ENCODE measurements at places on chromosomes 6 and 20. TPM values are rescaled to one million over a fixed set of nuclear protein-coding genes. Genes with fewer than 3 reads are reported as not detected.

DNA sequence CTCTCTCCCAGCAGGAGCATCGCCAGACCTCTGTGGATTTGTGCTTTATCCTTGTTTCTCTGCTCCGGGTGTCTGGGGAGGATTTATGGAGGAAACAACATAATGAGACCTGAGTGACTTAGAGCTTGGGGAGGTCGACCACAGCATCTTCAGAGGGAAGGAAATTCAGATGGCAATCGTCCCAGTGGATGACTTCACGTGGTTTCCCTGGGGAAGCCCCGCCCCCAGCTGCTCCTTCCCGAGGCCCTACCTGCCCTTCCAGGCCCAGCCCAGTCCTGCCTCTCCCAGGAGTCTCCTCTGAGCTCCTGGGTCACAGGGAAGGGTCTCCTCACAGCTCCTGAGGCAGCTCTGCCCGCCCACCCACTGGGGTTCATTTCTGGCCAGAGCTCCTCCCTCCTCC lies 430.3 kb upstream of the SULF2 start:
- peak; percentile 87 for DNase-seq

DNA sequence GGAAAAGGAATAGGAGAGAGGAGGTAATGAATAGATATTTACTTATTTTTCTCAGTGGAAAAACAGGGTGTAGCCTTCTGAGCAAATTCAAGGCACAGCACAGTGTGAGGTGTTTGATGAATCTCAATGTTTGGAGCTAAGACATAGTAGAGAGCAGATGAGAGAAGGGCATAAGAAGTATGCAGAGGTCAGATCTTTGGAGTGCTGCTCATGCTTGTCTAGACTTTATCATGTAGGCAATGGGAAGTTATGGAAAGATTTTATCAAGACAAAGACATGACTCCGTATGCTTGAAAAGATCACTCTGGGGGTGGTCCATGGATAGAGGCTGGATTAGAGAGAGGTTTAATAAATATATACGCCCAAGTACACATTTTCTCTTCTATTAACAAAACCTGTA lies 217.0 kb upstream of the CNR1 start:
- no peak for DNase-seq

DNA sequence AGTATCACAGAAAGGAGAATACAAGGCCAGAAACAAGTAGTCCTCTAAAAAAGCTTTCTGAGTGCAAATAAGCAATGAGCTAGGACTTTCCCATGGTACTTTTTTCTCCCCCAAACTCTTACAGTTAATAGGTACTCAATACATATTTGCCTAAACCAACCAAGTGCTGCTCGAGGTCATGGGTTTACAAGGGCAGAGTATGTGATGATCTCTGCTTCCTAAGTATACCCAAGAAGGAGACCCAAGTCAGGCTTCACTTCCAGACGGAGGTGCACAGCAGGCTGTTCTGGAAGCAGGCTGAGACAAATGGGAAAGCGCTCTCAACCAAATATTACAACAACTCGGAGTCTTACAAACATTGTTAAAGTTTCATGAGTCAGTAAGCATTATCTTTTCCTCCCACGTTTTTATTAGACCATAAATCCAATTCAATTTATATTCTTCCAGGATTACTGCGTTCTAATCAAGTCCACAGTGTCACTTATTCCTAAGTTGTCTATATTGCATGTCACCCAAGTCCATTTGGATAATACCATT lies 8.1 kb downstream of the FYN start:
- no peak for DNase-seq

- peak; percentile 78 for DNase-seq
Measured at GRCh38 chr20:39081255-39081654, 119.1 kb downstream of the DHX35 start.

DNA sequence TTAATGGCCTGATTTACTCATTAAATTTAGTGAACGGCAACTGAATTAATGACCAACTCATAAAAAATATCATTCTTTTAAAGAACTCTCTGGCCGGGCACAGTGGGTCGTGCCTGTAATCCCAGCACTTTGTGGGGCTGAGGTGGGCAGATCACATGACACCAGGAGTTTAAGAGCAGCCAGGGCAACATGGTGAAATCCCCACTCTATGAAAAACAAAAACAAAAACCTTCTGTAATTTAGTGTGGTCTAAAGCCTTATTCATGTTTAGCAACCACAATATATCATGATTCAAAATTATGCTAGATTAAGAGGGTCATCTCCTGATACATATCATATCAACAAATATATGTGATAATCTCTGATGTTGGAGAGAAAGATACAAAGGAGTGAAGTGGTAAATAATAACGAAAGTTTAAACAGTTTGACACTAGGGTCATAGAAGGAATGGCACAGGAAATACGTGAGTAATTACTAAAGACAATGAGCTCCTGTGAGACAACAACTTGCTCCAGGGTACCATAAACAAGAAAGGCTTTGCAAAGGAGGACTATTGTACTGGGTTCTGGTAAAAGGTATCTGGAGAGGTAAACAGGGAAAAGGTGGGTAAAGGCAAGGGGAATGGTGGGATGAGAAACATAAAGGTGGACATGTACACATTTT lies 5.7 kb downstream of the ELOVL4 start:
- DNase-seq, result peak; percentile 28

DNA sequence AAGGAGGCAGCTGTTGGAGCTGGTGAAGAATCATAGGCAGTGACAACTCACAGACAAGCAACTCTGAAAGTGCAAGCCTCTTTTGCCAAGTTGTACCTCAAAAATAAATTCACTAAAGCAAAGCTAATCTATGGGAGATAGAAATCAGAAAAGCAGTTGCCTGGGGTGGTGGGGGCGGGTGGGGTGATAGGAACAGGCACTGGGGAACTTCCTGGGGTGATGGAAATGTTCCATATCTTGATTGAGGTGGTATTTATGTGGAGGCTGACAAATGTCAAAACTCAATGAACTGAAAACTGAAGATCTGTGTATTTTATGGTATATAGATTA lies 52.4 kb downstream of the ATP9A start:
- DNase-seq, result no peak

DNA sequence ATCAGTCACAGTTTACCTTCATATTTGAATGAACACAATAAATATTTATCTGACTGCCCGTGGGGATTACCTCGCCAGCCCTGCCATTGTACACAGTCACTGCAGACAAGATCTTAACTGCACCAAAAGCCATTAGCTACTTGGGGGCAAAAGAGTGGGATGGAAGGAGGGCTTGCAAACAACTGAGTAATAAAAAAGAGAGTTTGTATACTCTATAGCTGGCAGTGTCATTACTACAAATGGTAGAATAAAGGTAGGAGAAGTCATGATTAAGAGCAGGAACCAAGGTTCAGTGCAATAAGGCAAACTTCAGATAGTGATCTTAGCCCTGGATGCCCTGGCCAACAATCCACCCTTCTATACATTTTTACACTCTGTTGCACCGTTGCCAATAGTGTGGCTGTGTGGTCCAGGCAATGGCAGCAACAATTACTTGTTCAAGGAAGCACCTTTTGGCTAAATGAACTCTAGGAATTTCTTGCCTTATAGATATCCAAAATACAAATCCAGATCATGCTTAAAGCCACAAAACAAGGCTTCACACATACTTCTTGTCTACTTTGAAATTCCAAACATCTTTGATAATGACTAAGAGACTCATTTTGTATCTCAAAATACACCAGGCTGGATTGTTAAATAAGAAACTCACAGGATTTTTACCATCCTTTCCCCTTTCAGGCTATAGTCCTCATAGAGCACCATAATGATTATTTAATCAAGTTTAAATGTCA lies 955.4 kb upstream of the ADGRB3 start:
- DNase-seq, result peak; percentile 68

DNA sequence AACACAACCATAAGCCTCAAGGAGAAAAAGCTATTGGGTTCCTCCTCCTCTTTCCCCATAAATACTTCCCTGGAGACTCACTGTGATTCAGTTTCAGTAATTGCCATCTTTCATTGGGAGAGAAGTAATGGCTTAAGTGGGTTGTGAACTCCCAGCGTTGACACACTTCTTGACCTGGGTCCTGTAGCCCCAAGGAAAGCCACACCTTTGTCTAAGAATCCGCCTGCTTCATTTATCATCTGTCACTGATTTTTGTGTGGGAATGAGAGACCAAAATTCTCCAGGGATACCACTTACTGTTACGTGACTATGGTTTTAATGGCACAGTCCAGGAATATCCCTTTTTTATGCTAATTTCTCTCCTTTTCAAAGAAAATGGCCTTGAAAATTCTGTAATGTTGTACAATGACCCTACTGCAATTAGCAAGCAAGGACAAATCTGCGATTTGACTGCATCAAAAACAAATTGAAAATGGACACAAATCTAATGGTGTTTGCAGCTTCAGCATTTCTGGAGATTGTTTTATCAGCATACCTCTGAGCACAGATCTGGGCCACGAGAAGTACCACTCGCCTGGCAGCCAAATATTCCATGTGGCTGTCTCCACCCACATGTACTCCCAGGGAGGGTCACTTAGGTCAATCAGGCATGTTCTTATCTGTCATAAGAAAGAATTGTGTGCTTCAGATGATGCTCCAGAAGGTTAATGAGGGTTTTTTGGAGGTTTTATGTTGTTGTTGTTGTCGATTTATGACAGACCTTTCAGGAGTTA lies 29.8 kb downstream of the DCBLD1 start:
- peak; percentile 48 for DNase-seq

GRCh38 chr6:20292905-20293304 lies 80.6 kb upstream of the MBOAT1 start:
- no peak for DNase-seq

- DNase-seq, result peak; percentile 24
Measured at GRCh38 chr20:7980332-7981046, 39.1 kb downstream of the TMX4 start.

DNA sequence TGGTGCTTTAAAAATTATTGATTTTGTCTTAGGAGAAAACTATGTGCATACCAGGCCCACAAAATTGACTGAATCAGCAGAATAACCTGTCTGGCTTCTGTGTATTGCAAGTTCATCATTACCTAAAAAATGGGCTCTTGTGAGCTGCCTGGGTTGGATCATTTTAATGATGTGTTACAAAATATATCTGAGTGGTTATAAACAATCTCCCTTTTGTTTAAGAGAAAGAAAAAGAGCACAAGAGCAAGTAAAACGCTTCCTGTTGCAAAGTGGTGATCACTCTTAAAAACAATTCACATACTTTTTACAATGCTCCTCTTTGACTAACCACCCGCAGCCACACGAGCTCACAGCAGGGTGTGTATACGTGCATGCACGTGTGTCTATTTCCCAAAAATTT lies 335.1 kb downstream of the HDGFL1 start:
- peak; percentile 26 for DNase-seq

DNA sequence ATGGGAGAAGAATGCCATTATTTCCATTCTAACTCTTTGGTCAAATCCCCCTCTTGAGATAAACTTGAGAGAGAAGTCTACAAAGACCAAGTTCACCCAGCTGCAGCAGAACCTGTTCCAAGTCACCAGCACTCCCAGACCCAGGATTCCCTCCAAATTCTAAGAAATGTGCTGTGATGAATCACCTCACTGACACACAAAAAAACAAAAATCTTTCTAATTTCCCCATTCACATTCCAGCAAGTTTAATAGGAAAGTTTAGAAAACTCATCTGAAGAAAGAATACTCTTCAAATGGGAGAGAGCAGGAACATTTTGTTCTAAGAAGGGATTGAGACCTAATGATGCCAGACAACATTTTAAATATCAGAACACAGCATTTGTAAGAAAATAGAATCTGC lies 213.6 kb upstream of the PLCB4 start:
- peak; percentile 78 for DNase-seq

DNA sequence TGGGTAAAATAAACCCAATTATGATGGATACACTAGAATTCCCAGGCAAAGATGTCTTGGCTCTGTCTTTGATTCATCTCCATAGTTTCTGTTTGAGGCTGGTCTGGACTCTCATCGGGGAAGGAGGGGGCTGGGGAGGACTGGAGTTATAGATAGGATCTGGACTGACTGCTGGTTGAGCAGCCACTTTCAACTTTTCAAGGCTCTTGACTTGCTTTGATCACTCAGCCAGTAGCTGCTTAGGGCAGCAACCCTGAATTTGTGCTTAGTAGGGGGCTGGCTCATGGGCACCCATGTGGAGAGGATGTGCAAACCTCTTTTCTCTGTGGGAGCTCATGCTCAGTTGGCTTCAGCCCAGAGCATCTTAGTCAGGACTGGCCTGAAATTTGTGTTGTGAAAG lies 114.0 kb upstream of the NEDD9 start:
- DNase-seq, result no peak

- peak; percentile 1 for DNase-seq
Measured at GRCh38 chr6:19137505-19137904, 699.7 kb upstream of the ID4 start.

Gene RAD21L1
- total RNA-seq, result not detected

Gene BPIFB1
- total RNA-seq, result not detected

Gene C20orf141
- not detected for total RNA-seq

Gene MSH5
- total RNA-seq, result 12.8 TPM

Gene RAB44
- not detected for total RNA-seq

Gene RIPPLY2
- total RNA-seq, result not detected

Gene USP49
- 3.6 TPM for total RNA-seq

Data from M059J (cell line).